Naive thymus-derived CD8-positive, alpha-beta T cell (primary cell): ENCODE measurements at places on chromosomes 6 and 20. TPM values are rescaled to one million over a fixed set of nuclear protein-coding genes. Genes with fewer than 3 reads are reported as not detected.
A peak's percentile ranks its signal among the peaks of the same experiment; 100 is the strongest.

- no peak for DNase-seq
- no peaks in the 10 kb centered on the region for H3K4me1 ChIP-seq
- H3K4me3 ChIP-seq = no peak overlapping the region
- H3K27ac ChIP-seq = no peak overlapping the region
- H3K27me3 ChIP-seq = no peaks in the 10 kb centered on the region
Measured at GRCh38 chr20:10946124-10946880, 272.5 kb upstream of the JAG1 start.

DNA sequence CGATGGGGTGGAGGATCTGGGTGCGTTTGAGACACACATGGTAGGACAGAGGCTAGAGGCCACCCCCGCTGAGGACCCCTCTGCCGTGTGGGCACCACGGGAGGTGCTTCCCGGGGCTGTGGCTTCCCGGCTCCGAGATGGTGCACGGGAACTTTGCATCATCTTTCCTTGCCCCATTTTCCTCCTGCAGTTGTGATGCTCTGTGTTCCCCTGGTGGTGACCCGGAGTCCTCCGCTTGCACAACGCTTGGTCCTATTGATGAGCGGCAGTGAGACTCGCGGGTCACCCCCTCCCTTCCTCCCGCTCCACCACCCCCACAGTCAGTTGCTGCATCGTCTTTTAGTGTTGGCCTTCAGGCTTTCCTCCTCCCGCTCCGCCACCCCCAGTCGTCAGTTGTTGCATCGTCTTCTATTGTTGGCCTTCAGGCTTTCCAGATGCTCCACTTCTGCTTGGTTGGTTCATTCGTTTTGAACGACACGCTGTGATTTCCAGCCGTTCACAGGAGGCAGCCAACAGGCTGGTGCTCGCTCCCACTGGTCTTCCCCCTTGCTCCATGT lies 37.3 kb downstream of the PYGB start:
- H3K36me3 ChIP-seq = peaks cover 7% of the 10 kb centered on the region
- peaks cover 7% of the 10 kb centered on the region for H3K4me1 ChIP-seq
- H3K27me3 ChIP-seq = no peaks in the 10 kb centered on the region
- no peak for DNase-seq
- no peak overlapping the region for H3K4me3 ChIP-seq

DNA sequence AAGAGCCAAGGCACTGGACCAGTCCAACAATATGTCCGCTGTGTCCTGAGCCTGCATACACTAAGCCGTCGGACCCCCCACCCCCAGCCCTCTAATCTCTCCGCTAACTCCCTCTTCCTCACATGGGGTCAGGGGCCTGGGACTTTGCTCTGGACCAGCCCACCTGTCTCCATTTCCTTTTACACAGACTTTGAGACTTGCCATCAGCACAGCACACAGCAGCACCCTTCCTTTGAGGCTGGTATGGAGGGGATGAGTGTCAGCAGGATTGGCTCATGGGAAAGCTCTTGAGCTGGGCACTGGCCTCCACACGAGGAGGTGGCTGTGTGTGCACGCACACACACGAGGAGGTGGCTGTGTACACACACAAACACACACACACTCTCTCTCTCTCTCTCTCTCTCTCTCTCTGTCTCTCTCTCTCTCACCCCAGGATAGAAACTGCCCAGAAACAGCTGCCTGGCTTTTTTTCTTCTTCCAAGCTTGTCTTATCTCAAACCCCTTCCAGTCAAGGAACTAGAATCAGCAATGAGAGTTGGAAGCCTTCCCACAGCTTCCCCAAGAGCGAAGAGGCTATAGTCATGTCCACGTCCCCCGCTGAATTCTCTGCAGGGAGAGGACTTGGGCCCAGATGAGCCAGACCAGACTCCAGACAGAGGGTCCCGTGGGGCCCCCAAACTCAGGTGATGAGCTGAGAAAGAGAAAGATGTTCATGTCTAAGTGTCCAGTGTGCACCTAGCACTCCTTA lies 18.6 kb downstream of the SLC9A8 start:
- H3K4me3 ChIP-seq = no peak overlapping the region

DNA sequence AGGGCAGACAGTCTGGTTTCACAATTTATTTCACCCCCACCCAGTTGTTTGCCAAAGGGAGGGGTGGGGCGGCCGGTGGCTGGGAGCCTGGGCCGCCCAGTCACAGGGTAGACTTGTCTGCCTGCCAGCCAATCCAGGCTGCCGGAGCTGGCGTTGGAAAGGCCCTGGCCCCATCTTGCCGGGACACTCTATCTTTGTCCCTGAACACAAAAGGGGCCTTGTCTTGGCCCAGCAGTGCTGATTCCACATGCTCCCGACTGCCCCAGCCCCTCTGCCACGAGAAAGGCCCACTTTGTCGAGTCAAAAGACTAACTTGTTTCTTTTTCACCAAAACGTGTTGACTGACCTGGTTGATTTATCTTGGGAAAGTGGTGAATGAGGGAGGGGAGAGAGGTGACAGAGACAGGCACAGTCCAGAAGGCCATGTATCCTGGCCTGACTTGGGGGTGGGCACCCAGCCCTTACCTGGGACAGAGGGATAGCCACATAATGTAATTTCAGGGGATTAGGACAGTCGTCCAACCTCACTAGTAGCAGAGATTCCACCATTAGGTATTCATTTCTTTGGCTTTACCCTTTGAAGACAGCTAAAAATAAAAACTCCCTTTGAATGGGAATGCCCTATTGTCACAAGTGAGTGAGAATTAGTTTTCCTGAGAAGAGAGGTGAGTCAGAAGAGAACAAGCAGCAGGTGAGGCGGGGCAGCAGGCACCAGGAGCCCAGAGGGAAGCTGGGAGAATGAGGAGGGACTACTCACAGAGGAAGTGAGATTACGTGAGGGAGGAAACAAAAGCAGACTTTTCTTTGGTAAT lies 67.0 kb upstream of the SIRPA start:
- no peak for DNase-seq
- no peak overlapping the region for H3K27ac ChIP-seq
- peaks cover 7% of the 10 kb centered on the region for H3K27me3 ChIP-seq

DNA sequence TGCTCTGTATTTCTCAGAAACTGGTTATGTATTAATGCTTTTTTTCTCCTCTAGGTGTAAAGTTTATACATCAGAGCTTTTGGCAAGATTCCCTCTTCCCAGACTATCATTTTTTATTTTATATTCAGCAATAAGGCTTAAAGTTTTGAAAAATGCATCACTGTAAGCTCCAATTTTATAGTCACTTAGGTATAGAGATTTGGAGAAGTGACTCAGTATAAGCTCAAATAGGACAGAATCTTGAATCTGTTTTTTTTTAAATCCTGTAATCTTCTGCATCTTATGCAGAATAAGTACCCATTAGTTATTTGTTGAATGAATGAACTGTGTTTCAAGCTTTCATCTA lies 1.0 kb downstream of the NCOA7 start:
- peaks cover 8% of the 10 kb centered on the region for H3K36me3 ChIP-seq
- no peaks in the 10 kb centered on the region for H3K27me3 ChIP-seq
- H3K4me1 ChIP-seq = peaks cover 57% of the 10 kb centered on the region
- peak overlapping the region; percentile 88 for H3K27ac ChIP-seq

- H3K4me3 ChIP-seq = peak overlapping the region; percentile 45
- no peaks in the 10 kb centered on the region for H3K36me3 ChIP-seq
- no peak for DNase-seq
- H3K27me3 ChIP-seq = peaks cover 4% of the 10 kb centered on the region
- peaks cover 16% of the 10 kb centered on the region for H3K4me1 ChIP-seq
Measured at GRCh38 chr6:6751619-6752023, 163.1 kb downstream of the LY86 start.

- no peaks in the 10 kb centered on the region for H3K36me3 ChIP-seq
- no peak overlapping the region for H3K4me3 ChIP-seq
- no peaks in the 10 kb centered on the region for H3K27me3 ChIP-seq
- H3K4me1 ChIP-seq = peaks cover 27% of the 10 kb centered on the region
Measured at GRCh38 chr20:52312132-52312729, 120.7 kb upstream of the ZFP64 start.

DNA sequence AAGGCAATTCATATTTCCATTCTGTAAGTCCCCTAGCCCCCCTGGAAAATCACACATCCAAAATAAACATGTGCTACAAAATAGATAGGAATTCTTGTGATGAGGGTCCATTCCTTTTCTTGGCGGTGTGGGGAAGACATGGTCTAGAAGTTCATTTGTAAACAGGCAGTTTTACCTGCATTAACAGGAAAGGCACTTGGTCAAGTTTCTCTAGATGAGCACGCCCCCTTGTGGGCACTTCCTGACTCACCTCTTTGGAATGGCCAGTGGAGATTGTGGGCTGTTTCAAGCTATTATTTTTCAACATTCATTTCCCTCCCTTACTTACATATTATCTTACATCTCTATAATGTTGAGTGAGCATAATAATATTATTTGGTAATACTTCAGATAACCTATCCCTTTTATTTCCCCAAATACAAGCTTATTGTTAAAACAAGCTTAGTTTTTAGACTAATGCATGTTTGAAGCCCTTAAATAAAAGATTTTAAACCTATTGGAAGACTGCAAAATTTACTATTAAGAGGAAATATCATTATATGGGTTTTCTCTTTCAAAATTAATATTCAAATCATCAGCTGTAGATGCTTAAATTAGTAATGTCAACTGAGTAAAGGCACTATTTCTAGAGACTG lies 92.1 kb downstream of the TASP1 start:
- no peaks in the 10 kb centered on the region for H3K4me1 ChIP-seq
- H3K27me3 ChIP-seq = no peaks in the 10 kb centered on the region
- no peak overlapping the region for H3K27ac ChIP-seq
- peak; percentile 75 for DNase-seq
- peaks cover 13% of the 10 kb centered on the region for H3K36me3 ChIP-seq

DNA sequence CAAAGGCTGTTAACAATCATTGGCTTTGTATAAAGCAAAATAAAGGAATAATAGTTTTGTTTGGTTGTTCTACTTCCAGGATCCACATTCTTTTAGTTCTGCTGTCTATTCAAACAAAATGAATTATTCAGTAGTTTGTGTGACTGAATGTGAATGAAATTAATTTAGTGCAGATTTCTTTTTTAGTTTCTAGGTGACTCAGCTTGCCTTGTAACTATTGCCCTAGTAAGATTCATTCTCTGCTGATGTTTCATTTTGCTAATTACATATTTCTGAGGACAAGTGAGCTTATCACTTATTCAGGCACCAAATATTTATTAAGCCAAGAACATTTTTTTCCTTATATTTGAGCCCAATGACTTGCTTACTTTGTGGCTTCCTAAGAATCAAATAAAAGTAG lies 46.5 kb upstream of the RIPOR2 start:
- H3K36me3 ChIP-seq = peaks cover 15% of the 10 kb centered on the region
- no peaks in the 10 kb centered on the region for H3K27me3 ChIP-seq
- peak overlapping the region; percentile 20 for H3K27ac ChIP-seq
- DNase-seq = no peak
- H3K4me1 ChIP-seq = peaks cover 77% of the 10 kb centered on the region

GRCh38 chr6:35392111-35392702 lies 49.8 kb downstream of the PPARD start:
- H3K27me3 ChIP-seq = no peaks in the 10 kb centered on the region
- no peak for DNase-seq
- no peak overlapping the region for H3K4me3 ChIP-seq
- H3K4me1 ChIP-seq = peaks cover 32% of the 10 kb centered on the region

Gene CRISP2
- not detected for total RNA-seq

Gene MCCD1
- total RNA-seq = not detected

Gene DZANK1
- total RNA-seq = 3.3 TPM
